ENCODE measurements at places on chromosomes 6 and 20.

DNA sequence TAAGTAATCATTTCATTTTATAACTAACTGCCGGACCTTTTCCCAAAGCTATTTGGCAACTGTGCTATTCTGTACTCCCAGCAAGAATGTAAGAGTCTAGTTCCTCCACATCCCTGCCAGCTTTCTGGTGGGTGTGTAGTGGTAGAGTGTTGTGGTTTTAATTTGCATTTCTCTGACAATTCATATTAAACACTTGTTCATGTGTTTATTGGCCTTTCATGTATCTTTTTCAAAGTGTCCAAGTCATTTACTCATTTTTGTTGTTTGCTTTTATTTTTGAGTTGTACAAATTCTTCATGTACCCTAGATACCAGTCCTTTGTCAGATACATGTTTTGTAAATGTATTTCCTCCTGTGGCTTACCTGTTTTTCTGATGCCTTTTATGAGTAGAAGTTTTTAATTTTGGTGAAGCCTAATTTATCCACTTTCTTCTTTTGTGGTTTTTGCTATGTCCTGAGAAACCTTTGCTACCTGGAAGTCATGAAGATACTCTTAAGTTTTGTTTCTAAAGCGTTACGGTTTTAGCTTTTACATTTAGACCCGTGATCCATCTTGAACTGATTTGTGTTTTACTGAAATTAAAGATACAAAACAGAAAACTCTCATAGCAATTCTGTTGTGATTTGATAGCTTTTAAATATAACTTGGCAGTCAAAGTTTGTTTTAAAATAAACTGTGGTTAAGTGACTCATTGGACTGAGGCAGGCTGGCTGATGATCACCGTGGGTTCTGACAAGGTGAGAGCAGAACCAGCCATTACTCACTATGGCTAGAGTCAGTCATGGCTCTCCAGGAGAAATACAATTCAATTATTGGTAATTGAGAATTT is 8.0 kb downstream of the MYLIP start:
- DNase-seq = peak; percentile 95

DNA sequence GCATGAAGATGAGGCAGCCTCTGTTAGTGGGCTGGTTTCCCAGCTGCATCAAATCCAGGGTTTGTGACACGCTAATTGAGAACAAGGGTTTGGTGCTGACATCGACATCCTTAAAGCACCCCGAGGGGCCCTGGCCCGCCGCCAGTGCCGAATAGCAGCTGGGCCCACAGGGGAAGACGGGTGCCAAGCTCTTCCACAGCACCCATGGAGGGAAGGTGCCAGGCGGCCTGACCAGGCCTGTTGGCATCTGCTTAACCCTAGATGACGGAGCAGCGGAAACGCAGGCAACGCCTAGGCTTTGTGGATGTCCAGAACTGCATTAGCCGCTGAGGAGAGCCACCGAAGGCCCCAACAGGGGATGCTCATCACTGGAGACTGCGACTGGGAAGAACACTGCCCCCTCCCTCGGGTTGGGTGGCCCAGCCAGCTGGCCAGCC is 16.0 kb downstream of the UQCC2 start:
- no peak for DNase-seq

GRCh38 chr6:163694072-163694471 is 279.6 kb downstream of the QKI start:
- DNase-seq = no peak

GRCh38 chr6:135534773-135535380 is 37.3 kb upstream of the AHI1 start:
- DNase-seq = peak; percentile 77

DNA sequence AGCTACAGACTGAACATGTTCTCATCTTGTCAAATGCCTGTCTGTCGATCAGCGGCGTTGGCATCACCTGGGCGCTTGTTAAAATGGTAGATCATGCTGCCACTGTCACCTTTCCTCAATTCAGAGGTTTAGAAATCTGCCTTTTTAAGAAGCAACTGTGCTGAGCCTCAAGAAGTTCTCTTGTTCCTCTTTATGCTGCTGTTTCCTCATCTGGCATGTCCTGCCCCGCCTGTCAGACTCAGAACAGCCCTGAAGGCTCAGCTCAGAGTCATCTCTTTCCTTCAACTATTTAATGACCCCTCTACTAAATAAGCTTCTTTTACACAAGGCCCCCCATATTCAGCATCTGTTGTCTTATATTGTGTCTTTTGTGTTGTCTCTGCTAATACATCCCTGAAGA is 368.2 kb downstream of the EPM2A start:
- no peak for DNase-seq

DNA sequence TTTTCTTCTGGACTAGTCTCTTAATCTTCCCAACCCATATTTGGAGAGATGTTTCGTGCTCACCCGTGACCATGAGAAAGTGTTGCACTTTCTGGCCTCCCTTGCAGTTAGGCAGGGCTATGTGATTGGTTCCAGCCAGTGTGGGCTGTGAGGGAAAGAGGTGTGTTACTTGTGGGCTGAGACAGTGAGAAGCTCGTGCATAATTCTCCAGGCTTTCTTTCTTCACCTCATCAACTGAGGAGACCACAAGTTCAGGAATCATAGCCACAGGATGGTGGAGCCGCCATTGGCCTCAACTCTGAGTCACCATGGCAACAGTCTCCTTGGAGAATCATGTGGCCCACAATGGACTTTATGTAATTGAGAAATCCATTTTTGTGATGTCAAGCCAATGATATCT is 57.5 kb upstream of the FUCA2 start:
- DNase-seq = peak; percentile 57

DNA sequence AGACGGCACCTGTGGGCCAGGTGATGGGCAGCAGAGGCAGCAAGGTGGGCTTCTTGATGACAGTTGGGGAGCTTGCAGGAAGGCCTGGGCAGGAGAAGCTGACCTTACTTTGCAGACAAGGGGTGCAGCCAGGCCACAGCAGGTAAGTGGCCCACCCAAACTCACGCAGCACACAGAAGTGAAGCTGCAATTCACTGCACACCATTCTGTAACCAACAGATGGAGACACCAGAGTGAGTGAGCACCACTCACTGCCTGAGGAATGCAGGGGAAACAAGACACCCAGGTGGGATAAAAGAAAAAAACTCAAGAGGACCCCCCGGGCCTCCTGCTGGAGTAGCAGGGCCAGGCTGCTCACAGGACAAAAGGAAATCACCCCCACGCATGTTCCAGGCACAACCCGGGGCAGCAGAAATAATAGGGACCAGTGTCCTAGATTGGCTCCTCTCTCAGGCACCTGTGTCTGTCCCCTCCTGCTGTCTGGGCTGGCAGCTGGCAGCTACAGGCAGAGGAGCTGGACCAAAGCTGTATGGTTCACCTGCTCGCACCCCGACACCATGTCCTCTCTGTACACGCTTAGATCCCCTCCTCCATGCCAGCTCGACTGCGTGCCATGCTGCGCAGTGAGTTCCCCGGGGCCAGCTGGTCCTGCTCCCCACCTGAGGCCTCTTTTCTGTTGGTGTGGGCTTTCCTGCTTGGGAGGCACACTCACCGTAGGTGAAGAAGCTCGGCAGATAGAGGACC is 4.9 kb downstream of the MTCH1 start:
- no peak for DNase-seq

DNA sequence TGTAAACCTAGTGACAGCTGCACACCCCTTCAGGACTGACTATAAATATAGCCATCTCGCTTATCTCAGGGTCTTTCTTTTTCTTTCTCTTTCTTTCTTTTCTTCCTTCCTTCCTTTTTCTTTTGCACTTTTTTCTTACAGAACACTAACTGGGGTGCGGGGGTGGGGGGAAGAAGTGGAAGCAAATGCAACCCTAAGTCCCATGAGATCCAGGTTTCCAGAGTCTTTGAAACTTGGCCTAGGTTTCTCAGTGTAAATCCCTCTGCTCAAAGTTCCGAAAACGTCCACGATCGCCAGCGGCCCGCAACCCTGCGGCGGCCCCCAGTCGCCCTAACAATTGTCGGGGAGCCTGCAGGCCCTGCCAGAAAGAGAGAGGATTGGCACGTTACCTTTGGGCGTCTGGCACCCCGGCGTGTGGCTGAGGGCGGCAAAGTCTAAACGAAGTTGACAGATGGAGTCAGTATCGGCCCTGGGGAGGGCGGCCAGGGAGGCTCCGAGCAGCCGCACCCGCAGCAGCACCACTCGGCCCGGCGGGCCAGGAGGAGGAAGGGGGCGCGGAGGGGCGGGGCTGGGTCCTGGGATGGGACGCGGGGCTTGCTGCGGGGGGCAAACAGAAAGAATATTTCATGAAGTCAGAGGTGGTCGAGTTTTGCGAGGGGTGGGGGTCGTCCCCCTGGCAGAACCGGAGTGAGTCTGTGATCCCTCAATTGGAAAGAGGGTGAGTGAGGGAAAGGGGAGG is 577 bp upstream of the FOXF2 start:
- DNase-seq = no peak

- peak; percentile 38 for DNase-seq
These were observed 662 bp downstream of the ENTPD6 start for GRCh38 chr20:25195962-25196785.

GRCh38 chr6:34066218-34066571 is 79.7 kb downstream of the GRM4 start:
- DNase-seq = no peak

GRCh38 chr20:6506906-6507305 is 260.6 kb upstream of the BMP2 start:
- DNase-seq = peak; percentile 18

DNA sequence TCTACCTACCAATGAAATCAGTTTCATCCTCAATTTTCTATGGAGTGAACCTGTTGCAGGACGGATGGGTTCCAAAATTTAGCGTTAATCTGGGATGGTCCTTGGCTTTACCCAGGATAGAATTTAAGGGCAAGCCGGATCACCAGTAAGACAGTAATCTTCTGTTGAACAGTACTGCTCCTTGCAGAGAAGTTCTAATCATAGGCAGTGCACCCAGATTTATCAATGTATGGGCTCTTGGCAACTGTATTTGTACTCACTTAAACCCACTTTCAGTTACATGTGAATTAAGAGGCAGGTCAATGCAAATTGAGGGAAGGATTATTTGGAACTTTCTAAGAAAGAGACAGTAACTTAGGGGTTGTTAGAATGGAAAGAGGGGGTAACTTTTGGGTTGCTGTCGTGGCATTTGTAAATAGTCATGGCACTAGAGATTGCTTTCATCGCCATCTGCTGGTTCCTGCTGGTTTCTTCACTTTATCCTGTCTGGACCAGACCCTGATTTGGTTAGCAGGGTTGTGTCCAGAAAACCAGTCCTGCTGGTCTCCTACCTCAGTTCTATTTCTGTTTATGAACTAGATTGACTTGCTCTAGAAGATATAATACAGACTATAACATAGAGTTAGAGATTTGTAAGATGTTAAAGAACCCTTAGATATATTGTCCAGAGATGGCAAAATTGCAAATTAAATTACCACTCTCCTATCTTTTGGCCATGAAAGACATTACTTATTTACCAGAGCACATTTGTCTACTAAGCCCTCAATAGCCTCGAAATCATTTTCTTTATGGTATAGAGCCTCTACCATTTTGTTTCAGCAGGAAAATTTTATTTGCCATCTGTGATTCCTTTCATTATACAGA is 646.3 kb downstream of the UTRN start:
- peak; percentile 70 for DNase-seq

DNA sequence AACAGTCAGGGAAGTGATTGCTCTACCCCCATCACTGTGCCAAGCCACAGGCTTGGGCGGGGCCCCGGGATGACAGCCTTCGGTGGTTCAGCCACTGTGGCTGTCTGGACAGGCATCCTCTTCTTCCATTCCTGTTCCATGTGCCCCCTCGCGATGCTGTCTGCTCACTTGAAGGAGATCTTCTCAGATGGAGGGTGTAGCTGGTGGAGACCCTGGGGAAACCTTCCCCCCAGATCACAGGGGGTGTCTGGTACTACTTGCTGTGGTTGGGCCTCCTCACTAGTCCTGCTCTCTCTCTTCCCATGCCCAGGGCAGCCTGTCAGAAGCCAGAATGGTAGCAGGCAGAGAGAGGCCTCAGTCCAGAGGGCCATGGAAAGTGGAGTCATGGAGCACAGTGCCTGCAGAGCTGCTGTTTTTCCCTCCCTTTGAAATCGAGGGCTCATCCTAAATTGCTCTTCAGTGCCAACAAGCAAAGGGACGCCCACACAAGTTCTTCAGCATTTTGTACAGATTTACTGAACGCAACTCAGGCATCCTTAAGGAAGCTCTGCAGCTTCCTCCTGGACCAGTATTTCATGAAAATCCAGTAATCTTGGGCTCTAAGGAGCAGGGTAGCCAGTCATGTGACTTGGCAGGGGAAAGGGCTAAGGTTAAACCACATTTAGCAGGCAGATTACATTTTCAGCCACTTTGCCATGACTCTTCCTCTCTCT is 326.6 kb downstream of the ZFAND3 start:
- no peak for DNase-seq

GRCh38 chr6:106439459-106439858 is 78.9 kb downstream of the CRYBG1 start:
- DNase-seq = peak; percentile 79

DNA sequence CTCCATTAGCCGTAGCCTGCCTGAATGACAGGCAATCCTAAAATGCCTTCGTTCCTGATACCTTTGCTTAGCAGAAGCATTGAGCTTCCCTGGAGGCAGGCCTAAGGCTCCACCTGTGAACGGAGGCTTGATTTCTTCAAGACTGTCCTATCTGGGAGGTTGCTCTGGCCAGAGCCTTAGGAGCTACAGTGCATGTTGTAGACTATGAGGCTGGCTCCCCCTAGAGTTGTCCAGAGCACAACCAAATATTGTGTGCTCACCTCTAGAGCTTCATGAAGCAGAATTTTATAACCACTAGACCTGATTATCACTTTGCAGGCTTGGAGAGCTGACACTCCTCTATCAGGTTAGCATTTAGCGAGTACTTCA is 217.8 kb downstream of the MAFB start:
- DNase-seq = peak; percentile 43

- peak; percentile 65 for DNase-seq
These were observed 73.3 kb downstream of the IGF2R start for GRCh38 chr6:160042014-160042773.

DNA sequence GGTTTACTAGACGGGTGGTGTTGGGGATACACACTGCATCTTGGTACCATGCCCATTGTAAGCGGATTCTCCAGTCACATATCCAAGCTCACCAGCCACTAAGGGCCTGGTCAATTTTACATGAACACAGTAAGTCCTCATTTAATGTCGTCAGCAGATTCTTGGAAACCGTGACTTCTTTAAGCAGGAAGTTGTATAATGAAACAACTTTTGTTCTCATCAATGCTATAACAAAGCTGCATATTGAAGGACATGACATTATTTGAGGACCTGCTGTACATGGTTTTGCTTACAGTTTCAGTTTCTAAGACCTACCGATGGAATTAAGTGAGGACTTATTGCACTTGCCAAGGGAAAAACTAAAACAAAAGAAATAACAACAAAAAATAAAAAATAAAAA is 295.6 kb downstream of the SYNE1 start:
- DNase-seq = no peak

DNA sequence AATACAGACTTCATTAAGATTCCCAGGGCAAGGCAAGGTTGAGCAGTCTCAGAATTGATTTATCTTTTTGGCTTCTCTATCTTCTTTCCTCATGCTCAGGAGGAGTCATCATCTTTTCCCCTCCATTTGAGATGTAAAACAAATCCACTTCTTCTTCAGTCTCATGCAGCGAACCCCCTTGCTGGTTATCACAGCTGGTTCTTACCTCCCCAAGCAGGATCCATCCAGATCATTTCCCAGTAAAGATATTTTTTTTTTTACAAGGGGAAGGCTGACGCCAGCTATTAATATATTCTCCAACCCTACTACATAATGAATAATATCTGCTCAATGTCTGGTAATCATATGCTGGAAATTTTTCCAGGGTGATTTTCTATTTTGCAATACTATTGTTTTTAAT is 508.9 kb upstream of the NOX3 start:
- DNase-seq = no peak

- DNase-seq = no peak
These were observed 11.6 kb upstream of the RSPO4 start for GRCh38 chr20:1013566-1014340.

Data from M059J (cell line).